ENCODE measurements at places on chromosomes 11 and 22.
A peak's percentile ranks its signal among the peaks of the same experiment; 100 is the strongest.

- DNase-seq = no peak
Measured at GRCh38 chr22:47623066-47623762, 860.8 kb downstream of the TBC1D22A start.

- DNase-seq = no peak
Measured at GRCh38 chr22:36577019-36577418, 48.1 kb upstream of the EIF3D start.

GRCh38 chr22:49208004-49208402 is 619.7 kb downstream of the BRD1 start:
- no peak for DNase-seq

DNA sequence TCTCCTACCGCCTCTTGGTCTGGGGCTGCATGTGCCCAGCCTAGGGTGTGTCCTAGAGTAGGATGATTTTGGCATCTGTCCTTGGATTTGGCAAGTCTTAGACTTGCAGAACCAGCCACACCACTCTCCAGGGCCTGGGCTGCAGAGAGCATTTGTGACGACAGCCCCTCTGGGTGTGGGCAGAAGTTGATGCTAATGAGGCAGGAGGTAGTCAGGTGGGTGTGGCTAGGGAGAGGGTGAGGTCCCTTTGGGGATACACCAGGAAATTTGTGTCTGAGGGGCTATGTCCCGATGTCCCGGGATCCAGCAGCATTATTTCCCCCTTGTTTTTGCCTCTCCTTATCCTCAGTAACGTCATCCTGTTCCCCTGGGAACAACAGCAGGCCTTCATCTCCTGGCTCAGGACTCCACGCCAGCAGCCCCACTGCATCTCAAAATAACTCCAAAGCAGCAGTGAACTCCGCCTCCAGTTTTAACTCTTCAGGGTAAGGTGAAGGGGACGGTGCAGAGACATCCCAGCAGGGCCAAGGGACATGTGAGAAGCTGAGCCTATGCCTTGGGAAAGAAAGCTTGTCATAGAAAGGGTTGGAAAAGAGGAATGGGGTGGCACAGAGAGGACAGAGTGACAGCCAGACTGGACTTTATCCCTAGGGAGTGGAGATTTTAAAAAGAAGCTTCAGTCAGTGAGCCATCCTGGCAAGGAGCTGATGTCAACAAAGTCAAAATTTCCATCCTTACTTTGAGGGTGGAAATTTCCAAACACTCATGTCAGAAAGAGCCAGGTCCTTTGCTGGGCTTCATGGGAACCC is 8.0 kb upstream of the TLCD5 start:
- no peak for DNase-seq

DNA sequence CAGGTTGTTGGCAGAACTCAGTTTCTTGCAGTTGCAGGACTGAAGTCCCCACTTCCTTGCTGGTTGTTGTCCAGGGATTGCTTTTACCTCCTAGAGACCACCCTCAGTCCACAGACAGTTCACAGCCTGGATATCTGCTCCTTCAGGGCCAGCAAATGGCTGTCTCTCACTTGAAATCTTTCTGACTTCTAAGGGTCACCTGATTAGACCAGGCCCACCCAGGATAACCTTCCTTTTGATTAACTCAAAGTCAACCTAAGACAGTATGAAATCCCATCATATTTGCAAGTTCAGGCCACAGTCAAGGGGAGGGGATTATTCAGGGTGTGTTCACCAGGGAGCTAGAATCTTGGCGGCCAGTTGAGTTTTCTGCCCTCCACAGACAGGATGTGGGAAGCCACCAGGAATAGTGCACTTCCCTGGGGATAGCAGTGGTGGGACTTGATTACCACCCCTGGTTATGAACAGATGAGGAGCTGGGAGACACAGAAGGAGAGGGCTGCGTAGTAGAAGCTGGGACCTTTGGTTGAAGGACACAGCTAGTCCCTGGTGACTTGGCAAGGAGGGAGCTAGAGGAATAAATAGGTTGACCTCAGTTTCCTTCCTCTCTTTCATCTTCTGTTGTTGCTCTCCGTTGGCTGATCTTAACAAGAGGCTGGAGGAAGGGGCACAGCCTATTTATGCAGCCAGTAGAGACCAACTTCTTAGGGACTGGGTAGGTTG is 33.4 kb downstream of the MIAT start:
- no peak for DNase-seq

DNA sequence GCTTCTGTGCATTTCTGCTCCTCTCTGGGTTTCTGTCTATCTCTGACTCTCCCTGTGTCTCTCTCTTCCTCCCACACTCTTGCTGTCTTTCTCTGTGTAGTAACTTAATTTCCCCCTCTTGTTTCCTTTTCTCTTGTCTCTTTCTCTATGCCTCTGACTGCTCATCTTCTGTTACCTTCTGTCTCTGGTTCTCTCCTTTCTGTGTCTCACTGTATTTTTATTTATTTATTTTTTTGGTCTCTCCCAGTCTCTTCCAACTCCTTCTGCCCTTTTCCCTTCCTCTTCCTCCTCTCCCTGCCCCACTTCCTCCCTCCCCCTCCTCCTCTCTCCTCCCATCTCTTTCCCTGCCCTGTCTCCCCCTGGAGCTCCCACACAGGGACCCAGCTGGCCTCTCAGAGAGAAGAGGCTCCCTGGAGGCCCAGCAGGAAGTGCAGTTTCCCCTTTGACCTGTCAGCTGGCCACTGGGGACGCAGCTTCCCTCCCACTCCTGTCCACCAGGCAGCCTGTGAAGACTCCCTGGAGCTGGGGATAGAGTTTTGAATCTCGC is 38.3 kb upstream of the MYH9 start:
- DNase-seq = no peak

- no peak for DNase-seq
Measured at GRCh38 chr11:111795334-111795985, 29.3 kb upstream of the PPP2R1B start.

- no peak for DNase-seq
Measured at GRCh38 chr11:108901359-108901758, 236.5 kb downstream of the DDX10 start.

DNA sequence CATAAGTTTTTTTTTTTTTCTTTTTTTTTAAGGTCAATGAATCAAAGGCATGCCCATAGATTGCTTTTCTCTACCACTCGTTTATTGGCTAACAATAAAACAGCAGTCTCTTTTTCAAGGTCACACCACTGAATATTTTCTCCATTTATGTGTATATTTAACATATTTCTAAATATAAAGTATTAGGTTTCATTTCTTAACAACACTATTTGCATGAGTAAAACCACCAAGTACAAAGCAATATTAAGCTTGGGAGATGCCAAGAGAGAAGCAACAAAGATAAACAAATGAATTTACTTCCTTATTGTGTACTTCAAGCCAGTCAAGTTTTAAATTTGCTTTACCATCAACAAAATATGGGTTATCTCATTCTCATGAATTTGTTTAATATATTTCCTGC is 708.9 kb upstream of the CCDC179 start:
- DNase-seq = no peak

DNA sequence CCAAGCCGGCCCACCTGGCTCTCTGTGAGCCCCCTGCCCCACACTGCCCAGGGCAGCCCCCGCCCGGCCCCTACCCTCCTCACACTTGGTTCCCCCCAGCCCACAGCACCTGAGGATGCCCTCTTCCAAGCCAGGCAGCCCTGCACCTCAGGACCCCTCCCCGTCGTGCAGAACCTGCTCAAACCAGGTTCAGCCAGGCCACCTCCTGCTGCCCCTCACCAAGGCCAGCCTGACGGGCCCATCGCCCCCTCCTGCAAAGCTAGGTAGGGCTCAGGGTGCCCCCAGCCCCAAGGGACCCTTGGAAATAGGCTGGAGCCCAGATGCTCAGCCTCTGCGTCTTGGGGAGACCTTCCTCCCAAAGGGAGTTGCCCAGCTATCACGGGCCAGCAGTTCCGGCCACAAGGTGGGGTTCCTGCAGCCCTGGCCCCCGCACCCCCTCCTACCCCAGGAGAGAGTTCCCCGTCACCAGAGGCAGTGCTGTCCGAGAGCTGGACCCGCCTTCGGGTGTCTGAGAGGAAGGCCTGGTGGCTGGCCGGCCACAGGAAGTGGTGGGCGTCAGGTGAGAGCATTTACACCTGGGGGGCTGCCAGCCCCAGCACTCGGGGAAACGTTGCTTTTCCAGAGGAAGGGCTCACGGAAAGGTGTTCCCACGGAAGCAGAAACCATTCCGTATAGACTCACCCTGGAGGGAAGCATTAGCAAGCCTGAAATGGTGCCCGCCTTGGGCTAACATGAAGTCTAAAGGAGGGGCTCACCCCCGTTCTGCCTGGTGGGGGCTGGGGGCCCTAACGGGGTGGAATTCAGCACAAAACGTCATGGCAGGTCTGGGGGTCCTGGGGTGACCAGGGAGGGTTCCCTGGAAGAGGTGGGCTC is 3.2 kb upstream of the SYT8 start:
- no peak for DNase-seq

- DNase-seq = no peak
Measured at GRCh38 chr22:39663751-39664150, 93.2 kb downstream of the CACNA1I start.

DNA sequence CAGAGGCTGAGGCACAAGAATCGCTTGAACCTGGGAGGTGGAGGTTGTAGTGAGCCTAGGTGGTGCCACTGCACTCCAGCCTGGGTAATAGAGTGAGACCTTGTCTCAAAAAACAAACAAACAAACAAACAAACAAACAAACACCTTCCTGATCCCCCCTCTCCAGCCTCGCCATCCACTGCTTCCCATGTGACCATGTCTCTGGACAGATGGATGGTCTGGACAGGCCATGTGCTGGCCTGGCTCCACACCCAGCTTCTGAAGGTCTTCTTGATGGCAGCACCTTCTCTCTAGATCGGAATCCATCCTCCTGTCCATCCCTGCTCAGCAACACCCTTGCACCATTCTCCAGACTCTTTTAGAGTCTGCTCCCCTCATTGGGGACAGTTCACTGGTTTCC is 10.7 kb upstream of the PEX26 start:
- DNase-seq = no peak

GRCh38 chr11:114059278-114059983 is at the start of gene ZBTB16:
ZBTB16 (plus strand) TSS chr11:114059711; CDS start chr11:114063301, 3,590 bp downstream.
- no peak for DNase-seq

DNA sequence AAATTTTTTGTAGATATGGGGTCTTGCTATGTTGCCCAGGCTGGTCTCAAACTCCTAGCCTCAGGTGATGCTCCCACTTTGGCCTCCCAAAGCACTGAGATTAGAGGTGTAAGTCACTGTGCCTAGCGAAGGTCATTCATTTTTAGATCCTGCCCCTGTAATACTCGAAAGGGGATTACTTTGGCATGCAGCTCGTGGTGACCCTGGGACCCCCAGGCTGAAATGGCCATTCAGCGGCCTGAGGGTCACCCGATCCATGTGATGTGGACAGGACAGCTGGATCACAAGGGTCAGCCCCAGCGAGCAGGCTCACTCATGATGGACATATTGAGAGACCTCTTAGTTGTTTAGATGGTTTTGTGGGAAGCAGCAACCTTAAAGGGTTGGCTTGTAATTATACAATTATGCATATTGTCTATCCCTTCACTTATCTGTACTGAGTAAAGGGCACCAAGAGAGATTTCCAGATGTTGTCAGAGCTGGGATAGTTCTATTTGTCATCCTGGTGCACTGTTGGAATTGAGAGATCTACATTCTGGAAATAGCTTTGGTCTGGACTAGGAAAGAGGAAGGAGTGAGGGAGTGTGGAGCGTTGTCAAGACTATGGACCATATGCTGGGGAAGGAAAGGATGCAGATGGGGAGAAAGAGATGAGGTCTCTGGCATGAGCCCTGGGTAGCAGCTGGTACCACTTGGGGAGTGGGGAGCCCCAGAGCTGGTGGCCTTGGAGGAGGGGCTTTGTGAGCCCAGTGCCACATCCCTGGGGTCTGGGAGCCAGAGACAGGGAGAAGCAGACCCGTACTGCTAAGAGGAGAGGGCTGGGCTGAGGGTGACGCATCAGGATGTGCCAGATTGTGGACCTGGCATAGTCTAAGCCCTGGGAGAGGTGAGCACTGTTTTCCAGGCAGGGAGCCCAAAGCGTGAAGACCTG is 15.5 kb downstream of the RHBDD3 start:
- DNase-seq = no peak

DNA sequence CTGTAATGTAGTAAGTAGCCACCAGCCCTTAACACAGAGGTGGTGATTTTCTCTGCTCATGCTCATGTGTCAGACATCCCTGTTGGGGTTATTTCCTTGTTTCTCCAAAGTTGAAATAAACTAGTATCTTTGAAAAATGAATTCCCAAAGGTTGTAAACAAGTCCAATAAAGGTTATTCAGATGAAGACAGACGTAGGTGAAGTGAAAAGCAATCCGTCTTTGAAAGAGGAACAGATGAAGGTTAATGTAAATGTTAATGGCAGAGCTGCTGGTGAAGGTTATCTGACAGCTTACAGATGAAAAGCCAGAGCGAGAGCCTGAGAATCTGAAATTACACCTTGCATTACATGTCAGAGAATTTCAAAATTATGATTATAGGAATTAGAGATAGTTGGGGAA is 1604.0 kb downstream of the FAM181B start:
- no peak for DNase-seq

- DNase-seq = no peak
Measured at GRCh38 chr11:105713696-105714095, 103.8 kb downstream of the GRIA4 start.

GRCh38 chr11:15201586-15201985 is 86.9 kb downstream of the INSC start:
- DNase-seq = no peak

GRCh38 chr11:47488674-47489394 is 39.9 kb upstream of the RAPSN start:
- no peak for DNase-seq

- peak; percentile 36 for DNase-seq
Measured at GRCh38 chr11:125404811-125405790, 91.0 kb downstream of the FEZ1 start.

DNA sequence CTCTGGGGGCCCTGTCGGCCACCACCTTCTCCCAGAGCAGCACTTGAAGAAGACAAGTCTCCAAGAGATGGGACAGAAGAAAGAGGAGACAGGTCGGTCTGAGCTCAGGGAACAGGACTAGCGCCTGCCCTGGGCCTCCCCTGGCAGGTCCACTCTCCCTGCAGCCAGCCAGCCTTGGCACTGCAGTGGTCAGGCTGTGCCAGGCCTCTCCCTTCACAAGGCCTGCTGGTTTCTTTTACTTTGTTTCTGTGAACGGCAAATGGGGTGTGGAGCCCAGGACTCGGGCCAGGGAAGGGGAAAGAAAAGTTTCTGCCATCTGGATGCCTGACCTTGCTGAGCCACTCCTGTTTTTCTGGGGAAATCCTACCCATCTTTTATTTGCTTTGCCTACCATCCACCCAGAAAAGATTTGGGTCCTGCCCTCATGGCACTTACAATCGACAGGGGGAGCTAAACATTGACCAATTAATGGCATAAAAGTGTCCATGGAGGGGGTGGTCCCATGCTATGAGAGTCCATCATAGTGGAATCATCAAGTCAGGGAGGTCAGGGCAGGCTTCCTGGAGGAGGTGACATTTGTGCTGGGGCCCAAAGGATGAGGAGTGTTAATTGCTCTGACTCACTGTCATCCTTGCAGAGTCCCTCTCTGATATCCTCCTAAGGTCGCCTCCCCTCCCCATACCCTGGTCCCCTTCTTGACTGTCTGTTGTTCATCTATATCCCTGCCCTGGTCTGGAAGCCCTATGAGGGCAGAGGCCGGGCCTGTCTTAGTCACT is 65.2 kb downstream of the NFAM1 start:
- DNase-seq = no peak

DNA sequence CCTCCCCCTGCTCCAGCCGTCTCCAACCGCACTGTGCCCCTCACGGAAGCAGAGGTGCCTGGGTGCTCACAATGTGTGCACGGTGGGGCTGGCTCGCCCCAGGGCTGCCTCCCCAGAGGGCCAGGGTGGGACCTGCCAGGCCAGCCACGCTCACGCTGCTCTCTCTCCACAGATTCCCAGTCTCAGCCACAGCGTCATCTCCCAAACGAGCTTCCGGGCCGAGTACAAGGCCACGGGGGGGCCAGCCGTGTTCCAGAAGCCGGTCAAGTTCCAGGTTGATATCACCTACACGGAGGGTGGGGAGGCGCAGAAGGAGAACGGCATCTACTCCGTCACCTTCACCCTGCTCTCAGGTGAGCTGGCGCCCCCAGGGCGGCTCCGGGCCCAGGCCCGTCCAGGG is 30.4 kb downstream of the MOB2 start:
- DNase-seq = no peak

Measured in hematopoietic multipotent progenitor cell treated with erythropoietin and hydrocortisone succinate and interleukin-3 and kit ligand, for 15 days (in vitro differentiated cells).